ENCODE measurements at places on chromosomes 7 and 10.

DNA sequence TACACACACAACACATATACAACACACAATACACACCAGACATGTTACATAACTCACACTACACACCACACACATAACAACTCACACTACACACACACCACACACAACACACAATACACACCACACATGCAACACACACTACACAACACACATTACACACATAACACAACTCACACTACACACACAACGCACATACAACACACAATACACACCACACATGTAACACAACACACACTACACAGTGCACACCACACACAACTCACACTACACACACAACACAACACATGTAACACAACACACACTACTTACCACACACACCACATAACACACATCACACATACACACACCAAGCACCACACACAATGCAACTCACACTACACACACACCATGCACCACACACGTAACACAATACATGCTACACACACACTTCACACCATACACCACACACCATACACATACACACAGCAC, 166.5 kb downstream of the KCNMA1 start:
- DNase-seq = no peak

DNA sequence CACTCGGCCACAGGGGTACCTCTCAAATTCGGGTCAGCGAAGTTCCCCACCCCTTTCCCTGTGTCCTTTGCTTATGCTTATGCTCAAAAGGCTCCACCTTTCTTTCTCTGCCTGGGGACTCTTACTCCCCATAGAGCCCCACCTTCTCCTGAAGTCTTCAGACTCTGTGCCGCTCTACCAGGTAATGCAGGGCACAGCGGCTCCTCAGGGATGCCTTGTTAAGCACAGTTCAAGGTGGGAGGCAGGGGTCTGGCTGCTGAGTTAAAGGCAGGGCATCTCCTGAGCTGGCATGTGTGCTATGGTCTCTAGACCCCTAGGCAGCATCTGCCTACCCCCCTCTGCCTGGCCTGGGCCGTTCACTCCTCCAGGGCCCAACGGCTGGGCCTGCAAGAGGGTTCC, 3.0 kb upstream of the CXCL12 start:
- no peak for DNase-seq

- DNase-seq = no peak
These were observed 259.6 kb downstream of the RPS24 start for GRCh38 chr10:78292982-78293865.

GRCh38 chr7:10720042-10720441, 253.6 kb upstream of the PHF14 start:
- no peak for DNase-seq

DNA sequence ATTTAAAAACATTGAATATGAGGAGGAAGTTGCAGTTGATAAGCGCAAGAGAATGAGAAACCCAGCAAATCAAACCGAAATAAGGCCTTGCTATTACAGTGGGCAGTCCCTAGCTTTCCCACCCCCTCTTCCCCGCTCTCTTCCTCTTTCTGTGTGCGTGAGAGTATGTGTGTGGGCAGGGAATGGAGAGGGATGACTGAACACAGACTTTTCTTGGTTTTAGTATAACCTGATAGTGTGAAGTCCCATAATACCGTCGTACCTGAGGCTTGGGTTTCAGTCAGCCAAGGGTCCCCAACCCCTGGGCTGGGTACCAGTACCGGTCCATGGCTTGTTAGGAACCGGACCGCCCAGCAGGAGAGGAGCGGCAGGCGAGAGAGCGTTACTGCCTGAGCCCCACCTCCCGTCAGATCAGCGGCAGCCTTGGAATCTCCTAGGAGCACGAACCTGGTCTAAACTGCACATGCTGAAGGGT, 255.3 kb downstream of the CELF2 start:
- no peak for DNase-seq

DNA sequence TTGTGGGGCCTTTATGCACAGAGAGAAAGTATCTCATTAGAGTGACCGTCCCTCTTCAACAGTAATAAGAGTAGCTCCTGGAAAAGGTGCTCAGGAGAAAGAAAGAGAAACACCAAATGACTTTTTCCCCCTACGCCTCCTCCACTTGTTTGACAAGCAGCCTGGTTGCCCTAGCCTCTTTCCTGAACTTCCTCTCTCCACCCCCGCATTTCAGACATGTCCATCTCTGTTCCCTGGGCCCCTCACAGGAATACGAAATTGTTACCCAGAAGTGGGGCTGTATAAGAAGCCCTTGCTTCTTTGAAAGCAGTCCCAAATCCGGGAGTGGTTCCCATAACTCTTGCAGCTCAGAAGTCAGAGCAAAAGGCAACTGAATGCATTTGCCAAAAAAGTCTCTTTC, 119.6 kb upstream of the ADO start:
- DNase-seq = no peak

DNA sequence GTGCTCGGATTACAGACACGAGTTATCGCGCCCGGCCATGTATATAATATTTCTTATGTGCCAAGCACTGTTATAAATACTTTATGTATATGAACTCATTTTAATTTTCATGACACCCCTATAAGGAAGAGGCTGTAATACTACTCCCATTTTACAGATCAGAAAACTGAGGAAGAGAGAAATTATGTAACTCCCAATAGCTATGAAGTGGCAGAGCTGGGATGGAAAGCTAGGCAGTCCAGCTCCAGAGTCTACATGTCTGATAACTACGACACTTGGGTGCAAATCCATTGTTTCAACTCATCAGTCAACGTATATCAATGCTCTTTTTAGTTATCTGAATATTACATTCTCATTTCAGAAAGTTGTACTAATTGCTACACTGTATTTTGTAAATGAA, 17.0 kb downstream of the PDK4 start:
- no peak for DNase-seq

GRCh38 chr7:141920281-141920680, 4.1 kb downstream of the OR9A4 start:
- no peak for DNase-seq

DNA sequence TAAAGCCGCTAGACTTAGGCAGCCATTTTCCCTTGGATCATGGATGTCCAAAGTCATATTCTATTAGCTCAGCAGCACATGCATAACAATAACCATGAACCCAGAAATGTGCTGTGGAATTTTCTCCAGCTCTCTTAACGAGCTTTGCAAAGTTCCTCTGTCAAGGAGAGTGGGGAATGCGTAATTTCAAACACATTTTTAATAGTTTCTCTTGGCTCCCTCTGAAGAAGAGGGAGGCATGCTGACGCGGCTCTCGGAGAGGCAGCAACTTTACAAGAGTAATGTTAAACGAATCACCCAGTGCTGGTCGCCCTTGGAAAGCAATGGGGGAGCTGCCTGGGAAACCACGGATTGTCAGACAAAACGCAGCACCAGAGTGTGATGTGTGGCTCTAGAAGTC, 114.8 kb downstream of the RAB18 start:
- DNase-seq = no peak

GRCh38 chr7:128767475-128768110, 8.0 kb downstream of the OPN1SW start:
- DNase-seq = no peak

- DNase-seq = no peak
These were observed 517.4 kb downstream of the CCSER2 start for GRCh38 chr10:84845628-84846261.

- no peak for DNase-seq
These were observed 64.4 kb upstream of the EMX2 start for GRCh38 chr10:117477961-117478670.

DNA sequence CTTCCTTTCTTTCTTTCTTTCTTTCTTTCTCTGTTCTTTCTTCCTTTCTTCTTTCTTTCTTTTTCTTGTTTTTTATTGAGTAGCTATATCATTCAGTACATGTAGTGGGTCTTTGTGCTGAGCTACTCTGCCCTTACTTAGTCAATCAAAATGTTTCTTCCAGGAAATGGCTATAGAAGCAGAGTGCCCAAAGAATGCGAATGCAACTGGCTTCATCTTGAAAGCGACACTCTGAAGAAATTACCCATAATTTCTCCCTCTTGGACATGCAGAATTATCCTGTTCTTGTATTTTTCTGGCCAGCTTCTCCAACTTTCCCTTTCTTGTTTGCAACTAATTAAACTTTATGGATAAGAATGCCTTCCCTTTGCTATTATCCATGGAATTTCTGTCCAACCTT, 441.5 kb downstream of the MAGI2 start:
- no peak for DNase-seq

DNA sequence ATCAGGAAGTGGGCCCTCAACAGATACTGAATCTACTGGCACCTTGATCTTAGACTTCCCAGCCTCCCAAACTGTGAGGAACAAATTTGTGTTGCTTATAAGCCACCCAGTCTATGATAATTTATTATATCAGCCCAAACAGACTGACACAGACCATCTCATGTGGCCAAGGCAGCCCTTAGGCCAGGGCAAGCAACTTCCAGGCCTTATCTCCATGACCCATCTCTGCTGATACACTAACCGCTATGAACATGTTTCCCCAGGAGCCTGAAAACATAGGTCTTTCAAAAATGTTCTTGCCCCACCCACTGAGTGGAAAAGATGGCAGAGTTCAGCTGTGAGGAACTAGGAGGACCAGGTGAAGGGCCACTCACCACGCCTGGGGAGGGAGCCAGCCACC, 3.2 kb upstream of the BLOC1S2 start:
- DNase-seq = no peak

Measured in T-helper 22 cell (primary cell).